Lung (tissue), 17 donors: ENCODE measurements at places on chromosomes 6 and 20.
A peak's percentile ranks its signal among the peaks of the same experiment; 100 is the strongest.

GRCh38 chr6:113823916-113824315 is 33.2 kb upstream of the MARCKS start:
- no peak for DNase-seq

- no peak for DNase-seq
Observed at GRCh38 chr6:29509239-29509638, 21.5 kb upstream of the MAS1L start.

DNA sequence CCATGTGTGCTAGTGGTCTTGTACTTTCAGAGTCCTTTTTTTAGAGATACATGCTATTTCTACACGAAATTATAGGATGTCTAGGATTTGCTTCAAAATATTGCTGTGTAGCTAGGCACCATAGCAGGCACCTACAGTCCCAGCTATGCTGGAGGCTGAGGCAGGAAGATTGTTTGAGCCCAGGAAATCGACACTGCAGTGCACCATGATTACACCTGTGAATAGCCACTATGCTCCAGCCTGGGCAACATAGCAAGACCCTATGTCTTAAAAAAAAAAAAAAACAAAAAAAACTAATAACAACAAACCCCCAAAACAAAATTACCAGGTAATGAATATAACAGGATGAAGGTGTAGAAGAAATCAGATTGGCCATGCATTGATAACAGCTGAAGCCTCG is 121.7 kb downstream of the NFATC2 start:
- DNase-seq, result no peak

DNA sequence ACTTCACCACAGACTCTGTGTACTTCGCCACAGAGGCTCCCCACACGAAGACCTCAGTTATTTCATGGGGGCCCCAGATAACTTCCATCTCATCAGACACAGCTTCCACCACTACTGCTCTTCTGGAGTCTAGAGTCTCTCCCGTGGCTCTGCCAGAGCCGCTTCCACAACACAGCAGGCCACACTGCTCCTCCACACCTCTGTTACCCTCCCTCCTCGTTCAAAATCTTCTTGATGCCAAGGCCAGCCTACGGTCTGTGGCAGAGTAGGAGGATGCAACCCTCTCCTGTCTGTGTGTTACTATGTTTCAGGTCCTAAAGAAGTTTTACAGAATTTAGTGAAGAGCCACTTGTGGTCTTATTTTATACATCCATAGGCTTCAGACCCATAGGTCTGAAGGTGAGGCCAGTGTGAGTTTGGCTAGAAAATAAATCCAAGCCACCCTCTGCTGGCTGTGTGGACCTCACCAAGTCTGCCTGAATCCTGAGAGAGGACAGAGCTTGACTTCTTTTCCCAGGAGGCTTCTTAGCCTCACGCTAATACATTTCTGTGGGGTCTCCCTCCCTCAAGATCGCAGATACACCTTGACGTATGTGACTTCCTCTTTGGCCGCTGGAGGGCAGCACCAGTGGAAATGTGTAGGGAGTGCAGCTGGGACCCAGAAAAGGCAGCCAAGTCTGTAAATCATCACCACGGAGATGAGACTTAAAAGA is 197.7 kb downstream of the FAXC start:
- DNase-seq, result peak; percentile 22

- DNase-seq, result no peak
Observed at GRCh38 chr6:84588697-84589080, 175.7 kb downstream of the TBX18 start.

DNA sequence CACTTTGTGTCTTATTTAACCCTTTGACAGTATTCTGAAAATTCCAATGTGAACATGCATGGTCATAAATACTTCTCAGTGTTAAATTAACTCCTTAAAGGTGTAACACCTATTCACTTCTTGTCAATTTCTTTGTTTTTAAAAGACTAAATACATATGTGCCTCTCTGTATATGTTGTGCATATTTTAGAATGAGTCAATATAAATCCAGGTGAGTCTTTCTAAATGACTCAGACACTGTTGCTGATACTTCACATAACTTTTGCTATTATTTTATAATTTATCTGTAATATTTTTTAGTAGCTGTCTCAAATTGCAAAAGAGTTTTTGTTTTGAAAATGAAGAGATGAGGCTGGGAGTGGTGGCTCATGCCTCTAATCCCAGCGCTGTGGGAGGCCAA is 36.0 kb downstream of the TIAM2 start:
- no peak for DNase-seq

DNA sequence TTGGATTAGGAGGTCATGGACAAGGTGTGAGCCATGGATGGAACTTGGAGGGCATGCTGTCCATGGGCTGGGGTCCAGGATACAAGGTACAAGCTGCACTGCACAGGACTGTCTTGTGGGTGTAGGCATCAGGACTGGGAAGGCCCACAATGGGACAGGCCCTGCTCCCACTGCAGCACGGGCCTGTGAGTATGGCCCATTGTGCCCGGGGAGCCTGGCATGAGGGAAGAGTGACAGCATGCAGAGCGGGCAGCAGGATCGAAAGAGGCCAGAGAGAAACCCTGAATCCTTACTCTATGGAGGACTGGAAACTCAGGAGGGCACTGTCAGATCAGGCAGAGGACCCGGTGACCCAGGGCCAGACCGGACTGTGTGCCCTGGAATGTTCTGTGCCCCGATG is 211.3 kb downstream of the PREX1 start:
- no peak for DNase-seq

- DNase-seq, result no peak
Observed at GRCh38 chr6:38354905-38355304, 284.8 kb downstream of the BTBD9 start.

GRCh38 chr6:53588816-53589509 is 44.1 kb upstream of the GCLC start:
- DNase-seq, result no peak

- peak; percentile 28 for DNase-seq
Observed at GRCh38 chr6:126069449-126069848, 83.1 kb downstream of the TRMT11 start.

GRCh38 chr20:38715646-38716045 is 8.6 kb upstream of the SLC32A1 start:
- DNase-seq, result no peak

- no peak for DNase-seq
Observed at GRCh38 chr6:166456395-166457156, 73.8 kb upstream of the MPC1 start.

DNA sequence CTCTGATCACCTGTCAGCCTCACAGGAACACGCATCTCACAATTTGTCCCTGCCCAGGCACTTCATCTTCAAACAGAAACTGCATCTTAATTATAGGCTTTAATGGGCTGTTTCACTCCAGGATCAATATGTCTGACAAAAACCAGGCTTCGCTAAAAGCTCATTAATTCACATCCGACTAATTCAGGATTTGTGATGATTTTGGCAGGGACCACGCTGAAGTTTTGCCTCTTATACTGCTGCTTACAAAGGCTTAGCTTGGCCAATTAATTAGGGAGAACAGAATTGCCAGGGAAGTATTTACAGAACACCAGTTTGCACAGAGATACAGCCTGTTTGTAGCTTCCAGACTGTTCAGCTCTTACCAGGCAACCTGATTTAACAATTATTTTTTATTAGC is 541.0 kb upstream of the SPTLC3 start:
- DNase-seq, result no peak

DNA sequence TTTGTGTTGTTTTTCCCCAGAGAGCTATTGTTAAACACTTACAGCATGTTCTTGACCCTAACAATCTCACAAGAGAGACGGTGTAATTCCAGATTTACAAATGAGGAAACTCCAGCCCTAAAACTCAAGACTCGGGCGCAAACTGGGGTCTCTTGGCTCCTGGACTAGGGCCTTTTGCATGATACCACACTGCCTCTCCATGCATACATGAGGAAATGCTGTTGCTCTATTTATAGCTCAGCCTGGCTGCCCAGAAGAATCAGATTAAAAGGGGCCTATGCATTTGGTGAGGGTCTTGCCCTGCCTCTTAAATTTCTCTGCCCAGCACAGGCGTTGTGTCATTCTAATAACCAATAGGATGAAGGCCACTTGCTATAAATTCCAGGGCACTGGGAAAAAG is 30.5 kb upstream of the SNRPB2 start:
- DNase-seq, result peak; percentile 9

GRCh38 chr6:13044896-13045295 is 283.4 kb downstream of the TBC1D7 start:
- DNase-seq, result no peak

DNA sequence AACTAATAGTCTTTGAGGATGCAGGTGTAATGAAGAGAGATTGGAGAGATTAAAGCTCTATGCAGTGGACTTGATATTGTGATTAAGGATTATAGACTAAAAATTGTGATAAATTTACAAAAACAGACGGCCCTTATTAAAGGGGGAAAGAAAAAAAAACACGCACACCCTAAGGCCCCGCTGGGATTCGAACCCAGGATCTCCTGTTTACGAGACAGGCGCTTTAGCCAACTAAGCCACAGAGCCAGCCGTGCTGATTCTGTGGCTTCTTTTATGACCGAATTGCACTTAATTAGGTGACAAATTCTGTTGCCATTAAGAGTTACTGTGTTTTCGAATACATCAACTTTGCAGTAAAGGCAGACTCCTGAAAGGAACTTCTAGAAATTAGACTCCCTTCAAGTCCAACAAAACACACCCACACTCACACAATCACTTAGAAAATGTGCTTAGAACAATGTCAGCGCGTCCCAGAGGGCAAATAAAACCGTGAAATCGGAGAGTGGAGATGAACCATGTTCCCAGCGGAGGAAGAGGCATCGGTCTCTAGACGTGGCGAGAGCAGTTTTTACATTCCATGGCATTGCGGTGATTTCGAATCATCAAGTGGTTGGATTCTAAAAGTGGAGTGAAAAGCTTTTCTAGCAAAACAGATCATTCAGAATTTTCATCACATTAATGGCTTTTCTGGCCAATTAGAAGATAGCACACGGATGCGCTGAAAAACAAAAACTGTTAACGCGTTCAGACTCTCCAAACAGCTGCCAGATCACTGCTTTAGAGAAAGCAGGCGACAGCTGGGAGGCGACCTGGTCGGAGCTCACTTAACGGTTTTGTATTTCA is 122.6 kb downstream of the GPX5 start:
- peak; percentile 94 for DNase-seq

DNA sequence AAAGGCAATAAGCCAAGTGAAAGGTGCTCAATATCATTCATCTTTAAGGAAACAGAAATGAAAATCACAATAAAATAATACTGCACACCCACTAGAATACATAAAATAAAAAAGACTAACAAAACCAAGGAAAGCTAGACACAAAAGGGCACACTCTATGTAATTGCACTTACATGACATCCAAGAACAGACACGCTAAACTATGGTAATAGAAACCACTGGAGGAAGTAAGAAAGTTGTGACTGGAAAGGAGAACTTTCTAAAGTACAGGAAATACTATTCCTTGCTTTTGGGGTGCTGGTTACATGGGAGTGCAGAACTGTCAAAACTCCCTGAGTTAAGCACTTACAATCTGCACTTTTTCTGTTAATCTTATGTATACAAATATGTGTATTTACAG is 253.7 kb upstream of the RUNX2 start:
- no peak for DNase-seq

GRCh38 chr20:37315452-37316110 is 26.1 kb downstream of the MANBAL start:
- DNase-seq, result no peak

GRCh38 chr6:81565071-81565470 is 187.4 kb downstream of the TENT5A start:
- no peak for DNase-seq

GRCh38 chr6:106882601-106883518 is 91.7 kb downstream of the CD24 start:
- DNase-seq, result no peak

DNA sequence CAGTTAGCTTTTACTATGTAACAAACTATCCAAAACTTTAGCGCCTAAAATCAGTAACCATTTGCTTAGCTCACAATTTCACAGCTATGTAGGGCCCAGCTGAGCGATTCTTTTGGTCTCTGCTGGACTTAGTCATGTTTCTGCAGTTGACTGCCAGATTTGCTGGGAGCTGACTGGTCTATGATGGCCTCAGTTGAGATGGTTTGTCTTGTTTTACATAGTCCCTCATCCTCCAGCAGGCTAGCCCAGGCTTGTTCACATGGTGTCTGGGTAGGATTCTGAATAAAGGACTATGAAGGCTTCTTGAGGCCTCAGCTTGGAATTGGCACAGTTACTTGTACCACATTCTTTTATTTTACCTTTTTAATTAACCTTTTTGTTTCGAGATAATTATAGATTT is 247.8 kb upstream of the CHD6 start:
- no peak for DNase-seq

DNA sequence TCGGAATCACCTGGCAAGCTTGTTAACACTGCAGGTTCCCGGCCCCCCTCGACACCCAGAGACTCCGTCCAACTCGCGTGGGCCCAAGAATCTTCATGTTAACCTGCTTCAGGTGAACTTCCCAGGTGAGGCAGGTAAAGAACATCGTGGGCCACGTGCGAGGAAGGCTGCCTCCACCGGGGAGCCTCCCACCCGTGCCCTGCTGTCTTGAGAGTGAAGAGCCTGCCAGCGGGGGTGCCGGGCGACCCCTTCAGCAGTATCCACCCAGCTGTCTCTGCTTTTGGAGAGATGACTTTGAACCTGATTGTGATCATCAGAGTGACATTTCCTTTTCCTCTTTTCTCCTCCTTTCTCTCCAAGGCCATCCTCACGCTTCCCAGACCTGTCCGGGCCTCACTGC is 22.9 kb upstream of the RTF2 start:
- no peak for DNase-seq

GRCh38 chr6:148891405-148891783 is 144.6 kb downstream of the UST start:
- no peak for DNase-seq

- DNase-seq, result no peak
Observed at GRCh38 chr20:16498526-16499253, 74.6 kb downstream of the KIF16B start.

DNA sequence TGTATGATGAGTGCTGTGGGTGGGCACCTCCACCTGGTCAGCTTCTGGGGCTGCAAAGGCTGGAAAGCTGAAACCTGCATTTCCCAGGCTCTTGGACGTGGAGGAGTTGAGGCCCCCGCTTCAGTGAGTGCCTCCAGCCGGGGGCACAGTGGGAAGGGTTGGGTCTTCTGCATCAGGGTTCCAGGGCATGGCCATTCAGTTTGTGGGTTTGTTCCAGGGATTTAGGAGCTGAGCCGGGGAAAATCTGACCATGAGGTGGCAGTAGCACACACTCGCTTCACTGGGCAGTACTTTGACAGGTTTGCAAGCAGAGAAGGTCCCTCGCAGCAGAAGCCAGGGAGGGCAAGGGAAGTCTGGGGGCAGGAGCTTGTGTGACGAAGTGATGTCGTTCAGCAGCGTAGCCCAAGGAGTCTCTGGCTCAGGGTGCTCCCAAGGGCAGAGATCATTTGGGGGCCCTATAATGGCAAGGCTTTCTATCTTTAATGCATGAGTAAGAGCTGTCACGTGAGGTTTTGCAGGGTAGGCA is 69.5 kb upstream of the SULF2 start:
- peak; percentile 21 for DNase-seq

- no peak for DNase-seq
Observed at GRCh38 chr6:152457949-152458624, 179.1 kb downstream of the SYNE1 start.

DNA sequence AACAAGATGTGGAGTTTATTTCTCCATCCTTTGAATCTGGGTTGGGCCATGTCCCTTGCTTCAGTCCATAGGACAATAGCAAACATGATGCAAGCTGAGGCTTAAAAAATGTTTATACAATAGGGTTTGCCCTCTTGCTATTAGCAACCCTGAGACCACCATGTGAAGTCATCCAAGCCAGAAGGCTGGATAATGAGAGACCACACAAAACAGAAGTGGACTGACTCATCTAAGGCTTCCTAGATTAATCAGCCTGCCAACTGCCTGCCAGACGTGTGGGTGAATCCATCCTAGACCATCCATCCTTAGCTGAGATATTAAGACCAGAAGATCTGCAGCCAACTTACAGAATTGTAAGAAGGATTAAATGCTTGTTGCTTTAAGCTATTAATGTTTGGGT is 38.1 kb upstream of the ISM1 start:
- DNase-seq, result no peak
